Adipocyte (in vitro differentiated cells): ENCODE measurements at places on chromosomes 5 and 9.

DNA sequence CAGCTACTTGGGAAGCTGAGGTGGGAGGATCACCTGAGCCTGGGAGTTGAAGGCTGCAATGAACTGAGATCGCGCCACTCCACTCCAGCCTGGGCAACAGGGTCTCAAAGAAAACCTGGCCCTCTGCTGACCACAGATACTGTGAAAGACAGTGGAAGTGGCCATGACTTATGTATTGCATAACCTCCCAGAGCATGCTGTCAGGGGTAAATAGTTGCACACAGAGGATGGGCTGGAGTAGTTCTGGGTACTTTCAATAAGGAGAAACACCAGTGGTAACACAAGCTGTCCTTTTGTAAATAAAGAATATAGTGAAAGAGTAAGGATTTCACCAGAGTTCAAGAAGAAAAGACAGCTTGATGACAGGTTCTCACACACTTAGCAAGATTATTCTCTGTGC is 1.8 kb downstream of the ACER2 start:
- no peak for DNase-seq

DNA sequence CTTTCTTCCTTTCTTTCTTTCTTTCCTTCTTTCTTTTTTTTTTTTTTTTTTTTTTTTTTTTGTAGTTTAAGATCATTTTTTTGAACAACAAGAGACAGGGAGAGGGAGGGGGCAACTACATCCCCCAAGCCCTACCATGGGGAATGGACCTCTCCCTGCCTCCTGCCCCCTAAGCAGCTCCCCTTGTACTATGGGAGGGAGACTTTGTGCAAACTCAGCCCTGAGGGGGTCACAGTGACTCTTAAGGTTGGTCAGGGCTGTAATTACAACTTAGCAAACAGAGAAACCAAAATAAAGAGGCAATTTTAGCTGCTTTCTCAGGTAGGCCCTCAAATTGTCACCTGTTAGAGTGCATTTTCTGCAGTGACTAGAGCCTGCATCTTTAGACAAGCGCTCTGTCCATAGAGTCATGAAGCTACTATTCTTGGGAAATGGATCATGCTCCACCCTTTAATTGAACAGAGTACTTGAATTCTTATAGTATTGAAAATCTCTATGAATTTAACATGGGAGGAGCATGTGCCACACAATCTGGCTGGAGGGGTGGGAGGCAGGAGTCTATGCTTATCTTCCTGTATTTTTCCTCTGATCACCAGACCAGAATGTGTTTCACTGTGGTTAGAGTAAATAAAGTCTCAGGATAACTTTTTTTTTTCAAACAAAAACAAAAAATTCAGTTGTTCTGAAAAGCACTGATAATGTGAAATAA is 24.3 kb upstream of the PIK3R1 start:
- no peak for DNase-seq

GRCh38 chr9:19441730-19442129 is 32.9 kb downstream of the ACER2 start:
- DNase-seq, result no peak

- no peak for DNase-seq
These were observed 47.0 kb upstream of the ZNF169 start for GRCh38 chr9:94212091-94212490.

GRCh38 chr5:36060420-36060887 is 6.2 kb downstream of the UGT3A2 start:
- peak; percentile 44 for DNase-seq

- peak; percentile 82 for DNase-seq
These were observed 94.0 kb upstream of the DNAH5 start for GRCh38 chr5:14038341-14038959.

DNA sequence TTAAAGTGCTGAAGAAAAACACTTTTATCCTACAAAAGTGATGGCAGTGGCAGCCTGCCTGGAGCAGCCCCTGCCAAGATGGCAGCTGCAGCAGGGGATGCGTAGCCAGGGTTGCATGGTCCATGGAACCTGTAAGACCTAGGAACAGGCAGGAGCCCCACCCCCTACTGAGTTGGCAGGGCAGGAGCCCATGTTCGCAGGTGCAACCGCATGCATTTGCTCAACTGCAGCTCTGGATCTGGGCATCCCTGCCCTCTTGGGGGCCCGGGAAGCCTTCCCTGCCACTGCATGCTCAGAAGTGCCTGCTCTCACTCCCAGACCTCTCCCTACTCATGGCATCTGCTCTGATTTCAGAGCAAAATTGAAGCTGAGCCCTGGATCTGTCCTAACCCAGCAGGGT is 779.6 kb downstream of the CDH18 start:
- no peak for DNase-seq

DNA sequence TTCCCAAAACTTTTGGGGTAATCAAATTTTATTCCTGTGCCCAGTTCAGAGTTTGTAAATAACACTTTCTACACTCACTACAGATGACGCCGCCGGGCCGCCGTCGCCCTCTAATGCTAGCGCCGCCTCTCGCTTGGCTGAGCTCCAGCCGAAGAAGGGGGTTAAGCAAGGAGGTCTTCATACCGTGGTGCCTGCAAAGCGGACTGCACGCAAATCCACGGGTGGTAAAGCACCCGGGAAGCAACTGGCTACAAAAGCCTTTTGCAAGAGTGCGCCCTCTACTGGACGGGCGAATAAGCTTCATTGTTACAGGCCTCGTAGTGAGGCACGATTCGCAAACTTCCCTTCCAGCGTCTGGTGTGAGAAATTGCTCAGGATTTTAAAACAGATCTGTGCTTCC is 280.4 kb downstream of the MEF2C start:
- no peak for DNase-seq

GRCh38 chr9:4788703-4789102 is 4.0 kb upstream of the RCL1 start:
- no peak for DNase-seq

GRCh38 chr5:77923666-77924065 is 147.5 kb upstream of the TBCA start:
- DNase-seq, result no peak

GRCh38 chr9:3150074-3150473 is 306.2 kb upstream of the PUM3 start:
- no peak for DNase-seq

- DNase-seq, result no peak
These were observed 27.7 kb downstream of the WDR36 start for GRCh38 chr5:111119856-111120255.

DNA sequence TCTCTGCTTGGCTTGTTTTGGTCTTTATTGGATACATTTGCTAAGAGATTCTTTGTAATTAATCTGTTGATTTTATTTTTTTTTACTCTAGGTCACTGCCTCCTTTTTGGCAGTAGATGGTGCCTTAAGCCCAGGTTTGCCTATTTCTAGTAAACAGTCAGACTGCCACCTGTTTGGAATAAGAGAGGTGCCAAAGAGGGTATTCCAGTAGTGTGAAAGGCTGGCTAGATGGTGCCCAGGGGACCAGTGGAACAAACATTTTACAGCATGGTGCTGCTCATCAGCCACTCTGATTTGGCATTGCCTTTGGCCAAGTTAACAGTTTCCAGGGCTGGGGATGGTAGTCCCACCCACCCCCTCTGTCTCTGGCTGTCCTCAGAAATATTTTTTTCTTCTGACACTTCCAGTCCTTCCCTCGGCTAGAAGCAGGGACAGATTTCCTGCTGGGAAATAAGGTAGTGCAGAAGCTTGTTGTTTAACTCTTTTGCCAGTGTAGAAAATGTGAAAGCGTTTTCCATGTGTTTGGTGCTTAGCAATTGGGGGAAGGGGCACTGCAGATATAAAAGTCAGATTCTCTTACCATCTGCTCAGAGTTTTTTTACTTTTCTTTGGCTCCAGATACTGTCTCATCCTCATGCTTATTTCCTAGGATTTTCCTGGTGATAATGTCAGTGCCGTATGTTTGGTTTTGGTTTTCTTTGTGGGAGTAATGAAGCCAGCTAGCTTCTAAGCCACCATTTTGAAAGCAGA is 36.6 kb upstream of the FBXL7 start:
- DNase-seq, result peak; percentile 45

DNA sequence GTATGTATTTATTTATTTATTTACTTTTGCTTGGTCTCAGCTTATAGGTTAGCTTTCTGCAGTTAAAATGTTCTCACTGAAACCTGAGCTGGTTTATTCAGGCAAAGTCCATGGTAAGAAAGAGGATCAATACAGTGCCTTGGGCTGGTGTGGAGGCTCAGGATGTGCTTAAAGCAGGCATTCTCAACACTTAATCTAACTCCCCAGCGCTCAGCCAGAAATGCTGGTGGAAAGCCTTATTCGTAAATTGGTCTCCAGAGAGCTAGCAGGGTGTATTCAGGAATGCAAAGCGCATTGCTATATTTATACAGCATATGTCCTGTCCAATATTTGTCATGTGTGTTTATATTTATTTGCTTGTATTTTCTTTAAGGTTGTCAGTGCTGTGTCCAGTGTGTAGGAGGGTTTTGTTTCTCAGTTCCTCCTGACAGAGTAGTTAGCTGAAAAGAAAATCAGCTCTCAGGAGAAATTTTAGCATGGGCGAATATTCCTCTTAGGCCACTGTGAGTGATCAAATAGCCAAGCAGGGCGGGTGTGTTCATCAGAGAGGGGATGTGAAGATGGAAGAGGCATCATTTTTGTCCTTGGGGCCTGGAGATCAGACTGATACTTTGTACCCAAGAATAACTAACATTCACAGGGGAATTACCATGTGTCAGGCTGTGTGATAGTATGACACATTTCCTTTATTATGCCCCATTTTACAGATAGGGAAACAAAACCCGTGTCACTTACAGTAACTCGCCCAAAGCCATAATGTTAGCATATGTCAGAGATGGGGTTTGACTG is 65.8 kb downstream of the DOCK2 start:
- peak; percentile 17 for DNase-seq

GRCh38 chr5:171494452-171495121 is 75.1 kb downstream of the FGF18 start:
- DNase-seq, result peak; percentile 95

- DNase-seq, result peak; percentile 39
These were observed 685.6 kb downstream of the CETN3 start for GRCh38 chr5:89723907-89724306.

DNA sequence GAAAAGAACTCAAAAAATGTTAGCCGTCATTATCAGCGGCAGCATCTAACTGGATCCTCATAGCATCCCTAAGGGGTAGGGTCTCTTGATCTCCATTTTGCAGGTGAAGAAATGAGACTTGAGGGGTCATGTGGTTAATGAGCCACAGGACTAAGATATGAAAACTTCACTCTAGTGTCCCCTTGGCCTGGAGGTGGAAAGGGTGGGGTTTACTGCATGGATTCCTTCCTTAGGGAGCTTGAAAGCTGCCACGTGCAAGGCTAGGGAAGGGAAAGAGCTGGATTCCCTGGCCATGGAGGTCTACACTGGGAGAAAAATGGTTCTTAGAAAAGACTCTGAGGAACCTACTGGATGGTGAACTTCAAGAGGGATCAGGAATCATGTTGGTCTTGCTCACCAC is 107.9 kb downstream of the SPRY4 start:
- no peak for DNase-seq

DNA sequence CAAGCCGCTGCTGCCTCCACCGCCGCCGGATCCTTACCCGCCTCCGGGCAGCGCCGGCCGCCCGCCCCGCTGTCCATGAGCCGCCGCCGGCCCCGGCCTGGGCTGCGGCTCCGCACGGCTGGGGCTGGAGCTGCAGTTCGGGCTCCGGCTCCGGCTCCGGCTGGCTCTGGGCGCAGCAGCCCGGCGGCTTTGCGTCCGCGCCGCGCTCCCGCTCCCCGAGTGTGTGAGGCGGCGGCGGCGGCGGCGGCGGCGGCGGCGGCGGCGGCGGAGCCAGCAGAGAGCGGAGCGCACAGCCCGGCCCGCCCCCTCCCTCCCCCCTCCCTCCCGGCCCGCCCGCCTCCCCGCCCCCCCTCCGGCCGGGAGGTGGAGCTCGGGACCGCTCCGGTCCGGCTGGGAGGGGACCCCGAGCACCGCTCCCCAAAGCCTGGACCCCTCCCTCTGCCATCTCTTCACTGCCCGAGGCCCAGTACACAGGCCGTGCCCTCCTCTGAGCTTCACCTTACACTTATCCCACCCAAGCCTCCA is at the start of gene PCDH1:
PCDH1 (minus strand) TSS at position 225 of the 525 bp plus-strand sequence; CDS start at position 77, 148 bp downstream.
- peak; percentile 72 for DNase-seq

- DNase-seq, result no peak
These were observed 111.5 kb downstream of the TRIO start for GRCh38 chr5:14254686-14255085.

DNA sequence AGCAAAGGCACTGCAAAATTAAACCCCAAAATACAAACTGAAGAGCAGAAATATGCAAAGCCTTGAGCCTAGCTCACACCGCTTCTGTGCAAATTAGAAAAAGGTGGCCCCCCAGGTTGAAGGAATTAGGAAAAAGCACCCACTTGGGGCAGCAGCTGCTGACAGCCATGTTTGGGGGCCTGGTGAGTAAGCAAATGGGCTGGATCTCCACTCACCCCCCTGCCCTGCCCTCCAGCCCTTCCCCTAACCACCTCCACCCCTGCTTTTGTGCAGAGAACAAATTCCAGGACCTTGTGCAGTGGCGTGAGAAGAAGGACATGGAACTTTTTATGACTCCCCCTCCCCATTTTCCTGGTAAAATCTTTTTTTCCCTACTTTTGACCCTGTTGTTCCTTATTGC is 92.0 kb upstream of the DNAH5 start:
- DNase-seq, result peak; percentile 44

- DNase-seq, result no peak
These were observed 88.8 kb downstream of the TLE4 start for GRCh38 chr9:79660615-79661014.

- DNase-seq, result no peak
These were observed 14.4 kb upstream of the GADD45G start for GRCh38 chr9:89590415-89590814.

DNA sequence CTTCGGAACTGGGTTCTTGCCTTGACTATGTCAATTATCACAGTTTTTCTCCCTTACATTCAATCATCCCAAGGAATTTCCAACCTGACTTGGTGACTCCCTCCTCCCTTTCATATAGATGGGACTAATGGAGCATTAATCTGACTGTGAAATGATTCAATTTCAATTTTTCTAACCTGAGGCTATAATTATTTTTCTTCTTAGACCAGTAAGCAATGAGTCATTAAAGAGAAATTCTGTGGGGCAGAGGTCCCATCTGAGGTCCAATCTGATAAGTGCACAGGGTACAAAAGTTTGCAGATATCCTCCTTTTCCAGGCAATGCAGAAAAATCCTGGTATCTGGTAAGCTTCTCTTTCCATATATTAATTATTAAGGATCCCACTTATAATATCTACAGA is 18.9 kb downstream of the PDE4D start:
- DNase-seq, result no peak

- peak; percentile 88 for DNase-seq
These were observed 4.5 kb downstream of the DUSP1 start for GRCh38 chr5:172766287-172767108.
